ENCODE measurements at places on chromosomes 1 and 21.
A peak's percentile ranks its signal among the peaks of the same experiment; 100 is the strongest.

DNA sequence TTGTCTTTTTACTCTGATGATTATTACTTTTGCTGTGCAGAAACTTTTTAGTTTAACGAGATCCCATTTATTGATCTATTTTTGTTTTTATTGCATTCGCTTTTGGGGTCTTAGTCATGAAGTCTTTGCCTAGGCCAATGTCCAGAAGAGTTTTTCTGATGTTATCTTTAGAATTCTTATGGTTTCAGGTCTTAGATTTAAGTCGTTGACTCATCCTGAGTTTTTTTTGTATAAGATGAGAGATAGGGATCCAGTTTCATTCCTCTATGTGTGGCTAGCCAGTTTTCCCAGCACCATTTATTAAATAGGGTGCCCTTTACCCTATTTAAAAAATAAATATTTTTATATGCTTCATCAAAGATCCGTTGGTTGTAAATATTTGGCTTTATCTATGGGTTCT, 13.2 kb downstream of the MAN1C1 start:
- DNase-seq: no peak
- no peaks in the 10 kb centered on the region for H3K36me3 ChIP-seq
- H3K4me3 ChIP-seq: no peak overlapping the region
- no peaks in the 10 kb centered on the region for H3K27me3 ChIP-seq

DNA sequence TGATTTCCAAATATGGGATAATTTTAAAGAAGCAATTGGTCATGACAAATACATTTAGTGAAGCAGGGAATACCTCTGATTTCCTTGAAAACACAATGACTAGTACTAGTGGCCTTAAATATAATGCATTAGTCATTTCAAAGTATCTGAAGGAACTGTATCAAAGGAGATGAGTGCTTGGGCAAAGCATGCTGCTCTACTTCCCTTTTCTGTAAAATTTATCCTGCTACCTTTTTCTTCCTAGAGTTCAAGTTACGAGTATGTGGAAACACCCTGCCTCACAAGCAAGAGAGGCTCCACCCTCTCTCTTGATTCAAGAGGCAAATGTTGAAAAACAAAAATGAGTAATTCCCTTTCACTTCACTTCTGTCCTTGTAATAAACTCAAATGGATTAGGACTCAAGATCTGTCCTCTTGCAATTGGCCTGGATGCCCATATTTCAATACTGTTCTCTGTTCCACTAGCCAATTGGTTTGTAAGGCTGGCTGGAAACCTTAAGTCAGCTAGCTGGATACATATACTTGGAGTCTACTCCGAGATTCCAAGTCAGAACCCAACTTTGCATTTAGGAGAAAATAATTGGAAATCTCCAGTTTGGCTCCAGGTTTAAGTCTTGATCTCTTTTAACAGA, 92.5 kb downstream of the CDC42BPA start:
- no peak overlapping the region for H3K4me3 ChIP-seq
- no peaks in the 10 kb centered on the region for H3K4me1 ChIP-seq
- no peak for DNase-seq
- H3K27me3 ChIP-seq: no peaks in the 10 kb centered on the region
- H3K27ac ChIP-seq: no peak overlapping the region

- H3K4me3 ChIP-seq: no peak overlapping the region
- H3K27ac ChIP-seq: no peak overlapping the region
- H3K36me3 ChIP-seq: no peaks in the 10 kb centered on the region
- no peak for DNase-seq
These were observed 178.1 kb upstream of the NFIA start for GRCh38 chr1:60904099-60904851.

- no peaks in the 10 kb centered on the region for H3K27me3 ChIP-seq
- no peak for DNase-seq
- H3K27ac ChIP-seq: no peak overlapping the region
These were observed 31.5 kb upstream of the DNASE2B start for GRCh38 chr1:84366786-84367185.

- H3K4me3 ChIP-seq: no peak overlapping the region
- DNase-seq: no peak
- H3K36me3 ChIP-seq: peaks cover 97% of the 10 kb centered on the region
These were observed 55.0 kb upstream of the PSMG1 start for GRCh38 chr21:39238275-39238674.

GRCh38 chr1:87389011-87389410, 60.3 kb downstream of the LMO4 start:
- H3K4me1 ChIP-seq: no peaks in the 10 kb centered on the region
- H3K27me3 ChIP-seq: no peaks in the 10 kb centered on the region
- H3K36me3 ChIP-seq: no peaks in the 10 kb centered on the region
- H3K27ac ChIP-seq: no peak overlapping the region
- H3K4me3 ChIP-seq: no peak overlapping the region

DNA sequence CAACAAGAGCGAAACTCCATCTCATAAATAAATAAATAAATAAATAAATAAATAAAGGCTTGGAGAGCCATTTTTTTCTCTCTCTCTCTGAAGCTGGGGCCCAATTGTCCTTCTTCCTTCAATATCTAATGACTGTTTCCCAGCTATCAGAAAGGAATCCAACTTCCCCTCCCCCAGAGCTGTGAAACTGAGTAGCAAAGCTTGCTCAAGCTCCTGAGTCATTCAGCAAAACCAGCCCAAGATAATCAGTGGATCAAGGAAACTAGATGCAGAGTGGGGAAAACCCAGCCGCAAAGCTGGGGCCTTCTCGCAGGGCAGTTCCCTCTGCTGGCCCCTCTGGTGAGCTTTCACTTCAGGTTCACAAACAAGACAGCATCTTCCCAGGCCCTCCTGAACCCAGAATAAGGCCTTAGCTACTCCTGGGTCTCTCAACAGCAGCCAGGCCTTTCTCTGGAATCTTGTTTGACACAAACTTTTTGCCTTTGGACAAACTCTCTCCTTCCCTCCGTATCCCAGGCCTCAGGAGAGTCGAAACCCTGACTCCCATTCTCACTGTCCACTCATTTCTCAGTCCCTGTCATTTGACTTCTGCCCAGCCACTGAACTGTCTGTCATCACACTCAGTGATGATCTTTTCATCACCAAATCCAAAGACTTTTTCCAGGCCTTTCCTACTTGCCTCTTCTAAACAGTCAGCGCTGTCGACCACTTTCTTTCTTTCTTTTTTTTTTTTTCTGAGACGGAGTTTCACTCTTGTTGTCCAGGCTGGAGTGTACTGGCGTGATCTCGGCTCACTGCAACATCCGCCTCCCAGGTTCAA, 18.0 kb upstream of the PTP4A2 start:
- no peaks in the 10 kb centered on the region for H3K27me3 ChIP-seq
- H3K27ac ChIP-seq: peak overlapping the region; percentile 71
- no peak for DNase-seq
- H3K4me3 ChIP-seq: no peak overlapping the region

DNA sequence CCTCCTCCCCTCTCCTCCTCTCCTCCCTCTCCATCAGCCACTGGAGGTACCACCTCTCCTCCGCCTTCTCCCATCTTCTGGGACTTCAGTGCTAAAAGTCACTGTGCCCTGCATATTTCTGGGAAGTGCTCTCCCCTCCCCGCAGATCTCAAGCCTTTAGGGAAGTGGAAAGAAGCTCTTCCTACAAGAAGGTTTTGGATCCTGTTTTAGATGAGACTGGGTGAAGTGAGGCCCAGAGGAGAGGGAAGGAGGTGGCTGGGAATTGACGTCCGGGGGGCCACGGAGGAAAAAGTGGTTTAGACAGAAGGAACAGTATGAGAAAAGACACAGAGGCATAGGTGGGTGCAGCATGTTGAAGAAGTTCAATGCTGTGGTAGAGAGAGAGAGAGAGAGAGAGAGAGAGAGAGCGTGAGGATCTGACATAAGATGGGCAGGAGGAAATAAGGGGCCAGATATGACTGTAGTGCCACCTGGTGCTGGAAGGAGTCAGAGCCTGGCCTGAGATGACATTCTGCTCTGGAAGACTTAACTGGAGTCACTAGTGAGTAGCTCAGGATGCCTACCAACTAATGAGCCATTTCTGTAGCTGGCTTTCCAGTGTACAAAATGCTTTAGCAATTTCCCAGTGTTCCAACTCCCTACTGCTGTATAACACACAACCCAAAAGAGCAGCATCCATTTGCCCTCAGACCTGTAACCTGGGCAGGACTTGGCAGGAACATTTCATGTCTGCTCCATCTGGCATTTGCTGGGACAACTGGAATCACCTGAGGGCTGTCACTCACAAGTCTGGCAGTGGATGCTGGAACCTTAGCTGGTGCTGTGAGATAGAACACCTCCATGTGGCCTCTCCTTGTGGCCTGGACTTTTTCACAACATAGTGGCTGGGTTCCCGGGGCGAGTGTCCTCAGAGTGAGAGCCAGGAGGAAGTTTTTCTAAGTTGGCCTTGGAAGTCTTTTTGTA, 16.6 kb upstream of the ZSCAN20 start:
- no peak overlapping the region for H3K27ac ChIP-seq
- H3K36me3 ChIP-seq: no peaks in the 10 kb centered on the region
- no peaks in the 10 kb centered on the region for H3K27me3 ChIP-seq
- peaks cover 9% of the 10 kb centered on the region for H3K4me1 ChIP-seq

DNA sequence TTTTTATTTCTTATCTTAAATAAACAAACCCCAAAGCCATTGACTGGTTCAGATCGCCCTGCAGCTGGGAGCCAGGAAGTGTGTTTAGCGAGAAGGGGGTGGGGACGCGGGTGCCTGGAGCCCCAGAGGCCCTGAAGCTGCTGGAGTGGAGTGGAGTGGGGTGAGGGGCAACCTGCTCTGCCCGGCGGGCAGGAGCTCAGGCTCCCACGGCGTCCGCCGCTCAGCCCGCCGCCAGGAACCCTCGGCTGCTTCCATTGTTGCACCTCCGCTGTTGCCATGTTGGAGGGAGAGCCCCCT, 673 bp downstream of the PIK3C2B start:
- peaks cover 2% of the 10 kb centered on the region for H3K36me3 ChIP-seq
- DNase-seq: no peak
- H3K27me3 ChIP-seq: no peaks in the 10 kb centered on the region
- H3K4me1 ChIP-seq: peaks cover 9% of the 10 kb centered on the region
- peak overlapping the region; percentile 99 for H3K4me3 ChIP-seq
- H3K27ac ChIP-seq: peak overlapping the region; percentile 94

GRCh38 chr1:2198571-2198970, 4.0 kb upstream of the FAAP20 start:
- no peaks in the 10 kb centered on the region for H3K36me3 ChIP-seq
- peaks cover 30% of the 10 kb centered on the region for H3K4me1 ChIP-seq
- no peak for DNase-seq
- H3K27ac ChIP-seq: no peak overlapping the region
- peak overlapping the region; percentile 5 for H3K4me3 ChIP-seq

DNA sequence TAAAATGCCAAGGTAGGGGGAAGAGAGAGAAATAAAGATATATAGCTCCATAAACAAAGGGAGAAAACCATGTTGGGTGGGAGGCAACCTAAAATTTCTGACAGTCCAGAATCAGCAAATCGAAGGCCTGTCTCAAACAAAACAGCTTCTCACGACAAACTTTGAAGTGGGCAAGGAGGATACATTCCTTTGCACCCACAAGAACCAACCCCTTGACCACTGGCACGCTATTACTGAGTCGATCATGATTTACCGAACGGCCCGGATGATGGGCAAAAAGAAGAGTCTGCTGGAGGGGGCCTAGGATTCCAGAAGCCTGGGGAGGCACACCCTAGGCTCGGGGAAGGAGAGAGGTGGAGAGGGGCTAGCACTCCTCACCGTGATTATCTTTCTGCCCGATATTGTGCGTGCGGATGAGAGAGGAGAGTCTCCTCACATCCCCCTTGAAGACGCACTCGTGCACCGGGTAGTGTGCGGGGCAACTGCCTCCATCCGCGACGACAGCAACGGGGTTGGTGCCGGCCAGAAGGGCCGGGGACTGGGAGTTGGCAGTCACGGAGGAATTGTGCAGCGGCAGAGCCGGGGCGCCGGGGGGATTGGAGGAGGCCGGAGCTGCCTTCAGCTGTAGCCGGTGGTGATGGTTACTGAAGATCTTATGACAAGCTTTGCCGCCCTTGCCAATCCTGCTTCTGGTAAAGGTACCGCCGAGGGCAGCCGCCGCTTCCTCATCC, 756 bp downstream of the ANKRD13C start:
- no peaks in the 10 kb centered on the region for H3K36me3 ChIP-seq
- no peak for DNase-seq

- no peaks in the 10 kb centered on the region for H3K27me3 ChIP-seq
- no peaks in the 10 kb centered on the region for H3K4me1 ChIP-seq
- H3K36me3 ChIP-seq: no peaks in the 10 kb centered on the region
- DNase-seq: no peak
These were observed 187.5 kb downstream of the HHAT start for GRCh38 chr1:210516092-210516656.

GRCh38 chr1:175683491-175684298, 59.7 kb downstream of the TNR start:
- no peak overlapping the region for H3K4me3 ChIP-seq
- no peaks in the 10 kb centered on the region for H3K4me1 ChIP-seq
- no peak overlapping the region for H3K27ac ChIP-seq
- H3K27me3 ChIP-seq: no peaks in the 10 kb centered on the region
- no peak for DNase-seq
- H3K36me3 ChIP-seq: no peaks in the 10 kb centered on the region

- H3K4me3 ChIP-seq: no peak overlapping the region
- H3K36me3 ChIP-seq: no peaks in the 10 kb centered on the region
- DNase-seq: no peak
- no peak overlapping the region for H3K27ac ChIP-seq
These were observed 101.8 kb downstream of the AKT3 start for GRCh38 chr1:243748227-243748626.

DNA sequence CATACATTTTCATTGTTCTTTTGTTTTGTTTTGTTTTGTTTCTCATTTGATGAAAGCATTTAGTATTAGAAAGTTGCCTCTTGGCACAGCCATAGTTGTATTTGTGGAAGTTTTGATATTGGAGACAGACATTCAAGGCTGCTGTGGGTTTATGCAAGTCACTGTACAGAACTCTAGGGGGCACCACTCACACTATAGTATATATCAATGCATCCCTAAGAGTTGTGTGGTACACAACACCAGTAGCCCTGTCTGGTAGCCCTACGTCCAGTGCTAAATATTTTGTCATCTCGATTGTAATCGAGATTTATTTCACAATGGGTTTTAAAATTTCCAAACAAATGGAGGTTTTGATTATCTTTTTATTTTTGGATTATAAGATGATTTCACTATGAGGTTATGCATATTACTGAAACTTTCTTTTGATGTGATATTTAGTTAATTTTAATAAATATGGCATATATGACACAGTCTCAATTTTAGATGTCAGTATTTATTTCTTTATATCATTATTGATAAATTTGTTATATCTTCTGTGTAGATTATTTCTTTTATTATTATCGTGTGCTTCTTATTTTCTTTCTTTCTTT, 112.2 kb downstream of the NR5A2 start:
- H3K27me3 ChIP-seq: no peaks in the 10 kb centered on the region
- H3K36me3 ChIP-seq: no peaks in the 10 kb centered on the region
- no peaks in the 10 kb centered on the region for H3K4me1 ChIP-seq
- H3K27ac ChIP-seq: no peak overlapping the region
- H3K4me3 ChIP-seq: no peak overlapping the region

GRCh38 chr1:99571092-99571734, 74.7 kb upstream of the PALMD start:
- no peaks in the 10 kb centered on the region for H3K36me3 ChIP-seq
- H3K27me3 ChIP-seq: no peaks in the 10 kb centered on the region
- H3K4me3 ChIP-seq: no peak overlapping the region
- no peak for DNase-seq
- H3K27ac ChIP-seq: no peak overlapping the region

- DNase-seq: no peak
- no peak overlapping the region for H3K4me3 ChIP-seq
- no peaks in the 10 kb centered on the region for H3K27me3 ChIP-seq
- peaks cover 14% of the 10 kb centered on the region for H3K4me1 ChIP-seq
- H3K27ac ChIP-seq: no peak overlapping the region
These were observed 90.8 kb upstream of the ERRFI1 start for GRCh38 chr1:8116894-8117264.
